ENCODE measurements at places on chromosomes 6 and 20. TPM values are rescaled to one million over a fixed set of nuclear protein-coding genes. Genes with fewer than 3 reads are reported as not detected.

CLPSL1 gene
- total RNA-seq: not detected

GPLD1 gene
- total RNA-seq: 6.5 TPM

FKBP1A gene
- 99.5 TPM for total RNA-seq

HCRTR2 gene
- total RNA-seq: not detected

NAPB gene
- total RNA-seq: 14.7 TPM

DNA sequence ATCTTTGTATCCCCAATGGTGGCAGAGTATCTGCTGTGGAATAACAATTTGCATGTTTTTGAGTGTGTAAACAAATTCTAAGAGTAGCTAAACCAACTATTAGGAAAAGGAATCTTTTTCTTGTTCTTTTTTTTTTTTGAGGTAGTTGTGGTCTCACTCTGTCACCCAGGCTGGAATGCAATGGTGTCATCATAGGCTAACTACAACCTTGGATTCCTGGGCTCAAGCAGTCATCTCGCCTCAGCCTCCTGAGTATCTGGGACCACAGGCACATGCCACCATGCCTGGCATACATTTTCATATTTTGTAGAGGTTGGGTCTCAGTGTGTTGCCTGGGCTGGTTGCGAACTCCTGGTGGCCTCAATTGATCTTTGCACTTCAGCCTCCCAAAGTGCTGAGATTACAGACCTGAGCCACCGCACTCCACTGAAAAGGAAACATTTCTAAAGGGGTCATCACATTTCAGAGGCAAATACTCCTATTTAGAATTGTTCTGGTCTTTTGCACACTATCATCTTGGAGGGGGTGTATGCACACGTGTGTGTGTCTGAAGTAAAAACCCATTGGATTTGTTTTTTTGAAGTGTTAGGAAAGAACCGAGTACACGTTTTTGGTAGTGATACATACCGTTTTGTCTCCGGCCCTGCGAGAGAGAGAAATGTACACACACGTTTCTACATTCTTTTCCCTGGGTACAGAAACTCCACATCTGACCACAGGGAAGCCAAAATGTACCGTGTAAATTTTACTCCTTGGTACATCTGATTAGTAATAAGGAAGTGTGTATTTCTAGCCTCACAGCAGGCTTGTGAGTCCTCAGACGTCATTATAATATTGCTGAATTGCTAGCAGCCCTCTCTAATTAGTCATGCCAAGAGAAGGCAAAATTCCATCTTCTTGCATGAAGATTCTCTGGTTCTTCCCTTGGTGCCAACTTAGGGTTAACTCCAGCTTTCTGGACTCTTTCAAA is 183.6 kb downstream of the JARID2 start:
- no peak overlapping the region for H3K27ac ChIP-seq
- H3K36me3 ChIP-seq: no peaks in the 10 kb centered on the region
- H3K4me1 ChIP-seq: no peaks in the 10 kb centered on the region
- H3K4me3 ChIP-seq: no peak overlapping the region
- H3K27me3 ChIP-seq: no peaks in the 10 kb centered on the region

GRCh38 chr6:5305968-5306626 is 44.8 kb downstream of the FARS2 start:
- H3K36me3 ChIP-seq: no peaks in the 10 kb centered on the region
- H3K27ac ChIP-seq: no peak overlapping the region
- no peak overlapping the region for H3K4me3 ChIP-seq
- no peak for DNase-seq
- no peaks in the 10 kb centered on the region for H3K27me3 ChIP-seq

DNA sequence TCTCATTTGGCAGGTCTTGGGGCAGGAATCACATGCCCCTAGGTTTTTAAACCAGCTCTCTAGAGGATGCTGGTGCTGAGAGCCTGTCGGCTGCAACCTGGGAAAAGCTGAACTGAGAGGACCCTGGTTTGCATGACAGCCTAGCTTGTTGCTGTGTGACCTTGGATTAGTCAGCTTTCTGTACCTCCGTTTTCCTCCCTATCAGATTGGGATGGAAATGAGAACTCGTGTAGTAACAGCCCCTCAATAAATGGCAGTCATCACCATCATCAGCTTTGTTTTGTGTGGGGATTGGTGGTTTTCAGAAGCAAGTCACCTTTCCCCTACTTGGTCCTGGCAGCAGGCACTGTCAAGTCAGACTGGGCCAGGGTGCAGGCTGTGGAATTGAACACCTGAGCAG is 75.2 kb upstream of the MYL9 start:
- no peaks in the 10 kb centered on the region for H3K36me3 ChIP-seq
- no peaks in the 10 kb centered on the region for H3K27me3 ChIP-seq
- peaks cover 6% of the 10 kb centered on the region for H3K4me1 ChIP-seq
- H3K27ac ChIP-seq: peak overlapping the region; percentile 94

- no peaks in the 10 kb centered on the region for H3K36me3 ChIP-seq
- DNase-seq: peak; percentile 49
- no peaks in the 10 kb centered on the region for H3K27me3 ChIP-seq
- H3K4me1 ChIP-seq: peaks cover 9% of the 10 kb centered on the region
- H3K27ac ChIP-seq: peak overlapping the region; percentile 94
- H3K4me3 ChIP-seq: peak overlapping the region; percentile 27
These were observed 39.1 kb downstream of the ILRUN start for GRCh38 chr6:34657307-34657978.

DNA sequence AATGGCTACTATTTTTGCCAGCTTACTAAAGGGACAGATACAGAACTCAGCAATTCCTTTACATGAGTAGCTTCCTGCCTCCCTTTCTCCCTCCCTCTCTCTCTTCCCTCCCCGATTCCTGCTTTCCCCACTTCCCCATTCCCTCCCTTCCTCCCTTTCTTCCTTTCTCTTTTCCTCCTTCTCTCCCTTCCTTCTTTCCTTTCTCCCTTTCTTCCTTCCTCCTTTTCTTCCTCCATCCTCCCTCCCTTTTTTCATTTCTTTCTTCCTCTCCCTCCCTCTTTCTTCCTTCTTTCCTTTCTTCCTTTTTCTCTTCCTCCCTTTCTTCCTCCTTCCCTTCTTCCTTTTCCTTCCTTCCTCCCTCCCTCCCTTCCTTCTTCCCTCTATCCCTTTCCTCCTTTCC is 178.1 kb downstream of the RNF144B start:
- H3K27me3 ChIP-seq: no peaks in the 10 kb centered on the region
- no peak for DNase-seq
- H3K27ac ChIP-seq: no peak overlapping the region
- no peaks in the 10 kb centered on the region for H3K4me1 ChIP-seq
- no peak overlapping the region for H3K4me3 ChIP-seq

DNA sequence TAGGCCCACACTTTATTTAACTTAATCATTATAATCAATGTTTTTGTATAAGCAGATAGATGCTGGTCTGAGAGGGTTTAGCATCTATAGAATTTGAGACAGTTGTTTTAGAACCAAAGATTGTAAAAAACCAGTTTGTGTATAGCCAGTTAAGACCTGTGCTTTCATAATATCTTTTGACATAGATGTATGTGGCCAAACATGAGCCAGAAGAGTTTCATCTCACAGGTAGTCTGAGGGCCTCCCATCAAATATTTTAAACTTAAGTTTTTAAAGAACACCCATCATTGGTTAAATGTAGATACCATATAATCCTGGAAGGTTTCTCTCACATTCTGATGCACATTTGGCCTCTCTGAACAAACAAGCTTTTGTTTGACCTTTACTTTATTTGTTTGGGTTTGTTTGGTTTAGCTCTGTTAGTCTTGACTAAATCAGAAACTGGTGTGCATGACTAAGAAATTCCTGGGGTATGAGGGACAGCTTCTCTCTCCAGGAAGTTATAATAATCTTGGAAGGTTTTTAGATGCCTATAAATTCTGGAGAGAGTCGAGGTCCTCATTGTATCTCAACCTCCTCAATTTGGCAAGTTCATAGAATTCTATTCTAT is 58.0 kb upstream of the TMEM200A start:
- no peak for DNase-seq
- no peak overlapping the region for H3K4me3 ChIP-seq
- H3K36me3 ChIP-seq: no peaks in the 10 kb centered on the region
- no peaks in the 10 kb centered on the region for H3K27me3 ChIP-seq
- H3K4me1 ChIP-seq: no peaks in the 10 kb centered on the region

DNA sequence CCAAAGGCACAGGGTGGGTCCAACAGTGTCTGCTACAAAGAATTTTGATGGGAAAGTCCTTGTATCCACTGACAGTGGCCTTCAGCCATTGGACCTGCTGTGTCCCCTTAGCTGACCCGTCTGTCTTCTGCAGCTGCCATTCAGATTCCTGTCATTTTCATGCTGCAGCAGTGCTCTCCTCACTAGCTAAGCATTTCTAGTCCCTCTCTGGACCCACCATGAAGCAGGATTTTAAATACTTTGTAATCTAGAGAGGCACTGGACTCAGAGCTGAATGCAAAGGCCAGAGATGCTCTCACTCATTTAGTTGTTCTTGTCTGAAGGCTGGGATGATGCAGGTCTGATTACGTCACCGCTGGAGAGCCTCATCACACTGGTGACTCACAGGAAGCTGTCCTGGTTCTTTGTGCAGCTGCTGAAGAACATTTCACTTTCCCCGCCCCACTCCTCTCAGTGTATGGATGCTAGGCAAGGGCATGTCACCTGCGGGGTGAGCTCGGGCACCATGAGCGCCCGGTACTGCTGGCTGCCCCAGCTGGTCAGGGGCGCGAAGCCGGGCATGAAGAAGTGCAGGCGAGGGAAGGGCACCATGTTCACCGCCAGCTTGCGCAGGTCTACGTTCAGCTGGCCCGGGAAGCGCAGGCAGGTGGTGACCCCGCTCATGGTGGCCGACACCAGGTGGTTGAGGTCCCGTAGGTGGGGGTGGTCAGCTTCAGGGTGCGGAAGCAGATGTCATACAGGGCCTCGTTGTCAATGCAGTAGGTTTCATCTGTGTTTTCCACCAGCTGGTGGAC is 19.4 kb upstream of the TUBB2A start:
- no peaks in the 10 kb centered on the region for H3K36me3 ChIP-seq
- no peaks in the 10 kb centered on the region for H3K27me3 ChIP-seq

DNA sequence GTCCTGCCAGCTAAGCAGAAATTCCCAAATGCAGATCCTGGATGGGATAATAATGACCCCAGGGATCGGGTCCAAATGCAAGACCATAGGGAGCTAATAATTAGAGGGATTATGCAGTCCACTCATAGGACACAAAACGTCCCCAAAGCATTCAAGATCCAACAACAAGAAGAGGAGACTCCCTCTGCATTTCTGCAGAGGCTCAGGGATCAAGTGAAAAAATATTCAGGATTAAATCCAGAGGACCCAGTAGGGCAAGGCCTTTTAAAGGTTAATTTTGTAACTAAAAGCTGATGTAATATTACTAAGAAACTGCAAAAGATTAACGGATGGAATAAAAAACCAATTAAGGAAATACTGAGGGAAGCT is 22.2 kb downstream of the HLA-A start:
- DNase-seq: no peak
- no peaks in the 10 kb centered on the region for H3K36me3 ChIP-seq
- H3K27me3 ChIP-seq: no peaks in the 10 kb centered on the region
- no peak overlapping the region for H3K4me3 ChIP-seq
- H3K27ac ChIP-seq: peak overlapping the region; percentile 78

DNA sequence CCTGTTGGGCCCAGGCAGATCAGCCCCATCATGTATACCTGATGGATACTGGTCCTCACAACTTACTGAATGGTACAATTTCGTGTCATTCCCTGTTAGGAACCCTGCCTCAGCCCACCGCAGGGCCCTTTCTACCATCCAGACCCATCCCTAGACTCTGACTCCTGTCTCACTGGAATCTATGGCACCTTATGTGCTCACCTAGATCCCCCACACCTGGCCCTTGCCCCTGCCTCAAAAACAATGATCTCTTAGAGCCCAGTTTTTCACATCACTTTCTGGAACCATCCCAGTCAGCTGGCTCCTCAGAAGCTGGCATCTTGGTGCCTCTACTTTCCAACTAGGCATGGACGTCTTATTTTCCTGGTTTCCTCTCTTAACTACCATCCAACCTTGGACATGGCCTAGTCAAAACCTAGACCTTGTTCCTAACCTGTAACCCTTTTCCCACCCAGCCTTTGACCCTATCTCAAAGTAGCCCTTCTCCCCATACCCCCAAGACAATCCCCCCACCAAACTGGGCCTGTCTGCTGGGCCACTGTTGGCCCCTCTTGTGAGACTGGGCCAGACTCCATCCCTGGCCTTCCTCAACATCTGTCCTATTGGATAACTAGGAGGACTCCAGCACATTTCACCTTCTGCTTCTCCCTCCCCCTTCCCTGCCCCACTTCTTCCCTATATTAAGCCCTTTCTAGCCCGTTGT is 981 bp downstream of the HM13 start:
- no peaks in the 10 kb centered on the region for H3K36me3 ChIP-seq
- H3K27ac ChIP-seq: peak overlapping the region; percentile 74
- peak overlapping the region; percentile 69 for H3K4me3 ChIP-seq
- H3K4me1 ChIP-seq: peaks cover 19% of the 10 kb centered on the region
- H3K27me3 ChIP-seq: no peaks in the 10 kb centered on the region
- DNase-seq: no peak

DNA sequence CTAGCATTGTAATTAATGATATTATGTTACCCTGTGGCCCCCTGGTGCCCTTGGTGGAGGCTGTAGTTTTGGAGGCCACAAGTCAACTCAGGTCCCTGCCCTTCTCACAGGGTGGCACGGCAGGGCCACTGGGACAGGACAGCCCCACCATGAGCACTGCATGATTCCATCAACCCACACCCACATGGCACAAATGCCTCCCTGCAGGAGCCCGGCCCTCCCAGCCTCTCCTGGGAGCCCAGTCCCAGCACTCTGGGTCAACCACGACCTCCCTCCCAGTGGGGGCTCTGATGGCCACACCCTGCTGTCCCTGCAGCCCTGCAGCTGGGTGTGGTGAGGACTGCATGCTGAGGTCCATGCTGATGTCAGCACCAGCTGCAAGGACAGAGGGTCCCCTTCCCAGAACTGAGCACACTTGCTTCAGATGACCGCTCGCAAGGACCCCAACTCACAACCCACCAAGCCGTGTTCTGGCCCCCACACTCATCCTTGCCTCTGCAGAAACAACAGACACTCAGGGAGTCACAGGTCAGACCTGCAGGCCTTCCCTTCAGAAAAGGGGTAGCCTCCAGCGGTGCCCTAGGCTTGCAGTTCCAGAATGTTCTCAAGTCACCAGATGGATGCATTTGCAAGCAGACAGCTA is 15.7 kb upstream of the CST7 start:
- no peak overlapping the region for H3K4me3 ChIP-seq
- no peaks in the 10 kb centered on the region for H3K4me1 ChIP-seq
- H3K36me3 ChIP-seq: no peaks in the 10 kb centered on the region
- no peaks in the 10 kb centered on the region for H3K27me3 ChIP-seq
- DNase-seq: no peak
- H3K27ac ChIP-seq: no peak overlapping the region
